ENCODE measurements at places on chromosomes 1 and 21.

DNA sequence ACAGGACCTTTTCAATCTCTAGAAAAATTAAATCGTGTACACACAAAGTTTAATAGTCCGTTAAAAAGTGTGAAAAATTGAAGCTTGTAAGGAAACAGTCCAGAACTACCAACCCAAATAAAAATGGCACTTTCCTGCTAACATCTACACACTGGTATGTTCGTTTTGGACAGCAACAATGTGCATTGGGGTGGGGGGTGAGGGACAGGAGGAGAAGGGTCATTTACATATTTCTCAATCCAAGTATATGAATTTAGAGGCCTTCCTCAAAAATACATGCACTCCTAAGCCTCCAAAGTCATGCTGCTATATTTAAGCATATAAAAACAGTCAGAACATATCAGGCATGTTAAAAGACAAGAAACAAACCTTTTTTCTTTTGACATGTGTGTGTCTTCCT lies 2.5 kb downstream of the PPP1R15B start:
- no peak for DNase-seq

DNA sequence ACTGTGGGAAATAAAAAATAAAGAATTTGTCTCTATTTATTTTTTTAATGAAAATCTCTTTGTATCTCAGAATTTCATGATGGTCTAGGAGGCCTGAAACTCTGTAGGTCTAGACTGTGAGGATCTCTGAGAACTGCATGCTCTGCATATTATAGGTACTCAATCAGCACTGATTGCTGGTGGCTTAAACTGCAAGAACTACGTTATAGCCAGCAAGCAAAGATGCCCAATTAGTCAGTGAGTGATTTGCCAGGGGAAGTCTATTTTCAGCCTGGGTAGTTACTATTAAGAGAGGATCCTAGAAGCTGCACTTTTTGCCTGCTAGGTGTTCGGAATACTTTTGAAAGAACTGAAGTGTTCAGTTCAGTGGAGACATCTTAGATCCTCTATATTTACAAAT lies 87.4 kb downstream of the GPR52 start:
- no peak for DNase-seq

DNA sequence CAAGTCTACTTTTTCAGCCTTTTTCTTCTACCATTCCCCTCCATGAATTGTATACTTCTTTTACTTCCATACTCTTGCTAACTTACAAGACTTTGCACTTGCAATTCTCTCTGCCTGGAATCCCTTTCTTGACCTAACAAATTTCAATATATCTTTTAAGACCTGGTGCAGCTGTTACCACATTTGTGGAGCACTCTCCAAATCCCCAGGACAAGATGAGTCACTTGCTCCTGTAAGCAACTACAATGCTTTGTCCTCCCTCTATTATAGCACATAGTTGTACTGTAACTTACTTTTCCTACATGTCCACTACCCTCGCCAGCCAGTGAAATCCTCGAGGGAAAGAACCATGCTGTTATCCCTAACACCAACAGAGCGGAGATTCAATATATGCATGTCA lies 43.1 kb downstream of the WARS2 start:
- no peak for DNase-seq

- no peak for DNase-seq
These were observed 496.4 kb downstream of the SETD4 start for GRCh38 chr21:35563885-35564451.

DNA sequence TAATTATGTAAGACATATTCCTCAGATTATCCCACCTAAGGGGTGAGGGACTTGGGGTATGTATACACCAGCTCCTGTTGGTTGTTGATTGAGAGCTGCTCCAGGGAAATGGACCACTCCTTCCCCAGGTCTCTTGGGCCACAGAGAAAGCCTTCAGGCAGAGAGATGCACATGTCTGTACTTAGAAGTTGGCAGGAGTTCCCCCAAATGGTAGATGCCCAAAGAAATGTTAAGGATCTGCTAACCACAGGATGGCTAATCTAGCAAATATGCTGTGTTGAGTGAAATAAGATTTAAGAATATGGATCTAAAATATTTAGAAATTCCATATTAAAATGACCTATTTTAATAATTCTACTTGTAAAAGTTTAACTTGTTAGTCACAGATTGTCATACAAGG lies 100.8 kb upstream of the DNAH14 start:
- no peak for DNase-seq

DNA sequence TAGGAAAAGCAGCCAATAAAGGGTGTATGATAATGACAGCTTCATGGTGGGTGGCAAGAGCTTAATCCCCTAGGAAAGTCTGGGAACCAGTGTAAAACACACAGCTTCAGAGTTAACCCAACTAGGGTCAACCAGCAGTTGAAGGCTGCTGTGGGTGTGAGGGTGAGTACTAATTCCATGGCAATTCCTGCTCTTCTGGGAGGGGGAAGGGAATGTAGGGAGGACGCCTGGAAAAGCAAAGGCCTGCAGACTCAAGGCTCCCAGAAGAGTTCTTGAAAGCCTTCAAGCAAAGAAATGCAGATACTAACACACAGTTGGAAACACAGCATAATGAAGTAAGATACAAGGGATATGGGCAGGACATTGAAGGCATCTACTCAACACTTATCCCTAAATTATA lies 28.1 kb downstream of the TTLL7 start:
- no peak for DNase-seq

DNA sequence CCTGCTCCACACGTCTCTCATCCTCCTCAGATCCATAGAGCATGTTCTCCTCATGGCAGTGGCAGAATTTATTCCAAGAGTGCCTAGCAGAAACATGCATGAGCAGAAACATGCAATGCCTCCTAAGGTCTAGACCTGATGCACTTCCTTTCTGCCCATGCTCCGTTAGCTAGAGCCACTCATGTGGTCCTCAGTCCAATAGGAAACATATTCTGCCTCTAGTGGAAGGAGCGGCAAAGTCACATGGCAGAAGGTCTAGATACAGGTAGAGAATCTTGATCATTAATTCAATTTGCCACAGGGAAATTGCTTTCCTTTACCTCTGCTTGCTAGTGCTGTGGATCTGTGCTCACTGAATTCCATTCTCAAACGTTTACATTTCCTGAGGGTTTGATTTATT lies 130.4 kb downstream of the KIF26B start:
- DNase-seq: no peak

GRCh38 chr1:104780470-104781078 lies 1030.9 kb downstream of the AMY1C start:
- DNase-seq: no peak

DNA sequence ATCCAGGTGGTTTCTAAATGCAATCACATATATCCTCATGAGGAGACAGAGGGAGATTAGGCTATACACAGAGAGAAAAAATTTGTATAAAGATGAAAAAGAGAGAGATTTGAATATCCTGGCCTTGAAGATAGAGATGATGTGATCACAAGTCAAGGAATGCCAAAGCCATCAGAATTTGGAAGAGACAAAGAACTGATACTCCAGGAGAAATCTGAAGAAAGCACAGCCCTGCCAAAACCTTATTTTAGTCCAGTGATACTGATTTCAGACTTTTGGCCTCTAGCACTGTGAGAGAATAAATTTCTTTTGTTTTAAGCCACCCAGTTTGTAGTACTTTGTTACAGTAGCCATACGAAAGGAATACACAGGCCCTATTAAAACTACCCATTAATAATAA lies 33.4 kb downstream of the DOCK7 start:
- DNase-seq: no peak

DNA sequence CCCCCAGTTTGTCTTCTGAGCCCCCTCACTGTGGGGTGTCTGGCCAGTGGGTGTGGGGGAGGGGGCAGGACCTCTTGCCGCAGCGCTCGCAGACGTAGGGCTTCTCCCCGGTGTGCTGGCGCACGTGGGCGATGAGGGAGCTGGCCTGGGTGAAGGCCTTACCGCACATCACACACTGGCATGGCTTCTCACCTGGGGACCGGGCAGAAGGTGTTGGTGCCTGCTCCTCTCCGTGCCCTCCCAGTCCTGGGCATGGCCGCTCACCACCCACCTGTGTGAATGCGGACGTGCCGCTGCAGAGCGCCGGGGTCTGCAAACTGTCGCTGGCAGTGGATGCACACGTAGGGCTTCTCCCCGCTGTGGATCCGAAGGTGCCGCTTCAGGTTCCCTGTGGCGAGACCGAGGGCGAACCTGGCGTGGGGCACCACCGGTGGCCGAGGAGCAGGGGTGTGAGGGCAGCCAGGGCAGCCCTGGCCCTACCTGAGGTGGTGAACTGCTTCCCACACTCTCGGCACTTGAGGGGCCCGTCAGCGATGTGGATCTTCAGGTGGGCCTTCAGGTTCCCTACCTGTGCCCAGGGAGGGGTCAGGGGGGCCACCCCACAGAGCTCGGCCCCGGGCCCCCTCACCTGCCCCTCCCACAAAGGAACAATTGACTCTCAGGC lies 32.4 kb downstream of the ZBTB17 start:
- no peak for DNase-seq

- DNase-seq: no peak
These were observed 83.8 kb upstream of the HOOK1 start for GRCh38 chr1:59730759-59731478.

DNA sequence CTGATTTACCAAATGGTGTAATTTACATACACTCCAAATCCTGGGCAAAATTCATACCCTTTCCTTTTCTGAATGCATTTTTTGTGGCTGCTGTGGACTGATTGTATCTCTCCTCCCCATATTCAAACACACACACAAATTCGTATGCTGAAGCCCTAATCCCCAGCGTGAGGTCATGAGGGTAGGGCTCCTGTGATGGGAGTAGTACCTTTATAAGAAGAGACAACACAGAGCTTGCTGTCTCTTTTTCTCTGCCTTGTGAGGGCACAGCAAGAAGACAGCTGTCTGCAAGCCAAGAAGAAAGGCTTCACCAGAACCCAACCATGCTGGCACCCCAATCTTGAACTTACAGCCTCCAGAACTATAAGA lies 24.4 kb downstream of the DUSP10 start:
- DNase-seq: no peak

GRCh38 chr1:39655578-39656268 lies 16.2 kb downstream of the NT5C1A start:
- DNase-seq: no peak

DNA sequence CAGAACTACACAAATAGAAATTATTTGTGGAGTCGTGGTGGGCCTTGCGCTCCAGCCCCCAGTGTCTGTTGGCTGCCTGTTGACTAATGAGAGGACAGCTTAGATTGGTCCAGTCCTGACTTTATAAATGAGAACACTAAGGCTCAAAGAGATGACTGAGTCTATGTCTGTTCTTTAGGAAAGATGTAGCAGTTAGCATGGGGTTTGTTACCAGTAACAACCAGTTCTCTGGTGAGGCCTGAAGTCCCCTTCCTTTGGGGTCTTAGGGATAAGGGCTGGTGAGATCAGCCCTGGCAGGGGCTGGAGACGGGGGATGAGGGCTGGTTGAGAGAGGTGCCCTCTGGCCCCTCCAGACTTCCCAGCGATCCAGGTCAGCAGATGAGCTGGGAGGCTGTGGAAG lies 9.1 kb downstream of the TOR3A start:
- no peak for DNase-seq

- DNase-seq: no peak
These were observed 14.9 kb downstream of the NTPCR start for GRCh38 chr1:232965124-232965911.

DNA sequence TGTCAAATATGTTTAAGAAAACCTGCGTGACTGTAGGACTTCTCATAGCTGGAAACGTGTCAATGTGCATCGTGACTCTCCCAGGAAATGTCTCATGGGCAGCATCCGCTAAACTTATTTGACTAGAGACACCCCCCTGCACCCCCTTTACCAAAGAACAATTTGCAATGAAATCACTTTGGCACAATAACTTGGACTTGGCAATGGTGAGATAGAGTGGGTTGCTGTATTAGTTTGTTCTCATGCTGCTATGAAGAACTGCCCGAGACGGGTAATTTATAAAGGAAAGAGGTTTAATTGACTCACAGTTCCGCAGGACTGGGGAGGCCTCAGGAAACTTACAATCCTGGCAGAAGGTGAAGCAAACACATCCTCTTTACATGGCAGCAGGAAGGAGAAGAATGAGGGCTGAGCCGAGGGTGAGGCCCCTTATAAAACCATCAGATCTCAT lies 13.8 kb downstream of the CLDN14 start:
- DNase-seq: no peak

DNA sequence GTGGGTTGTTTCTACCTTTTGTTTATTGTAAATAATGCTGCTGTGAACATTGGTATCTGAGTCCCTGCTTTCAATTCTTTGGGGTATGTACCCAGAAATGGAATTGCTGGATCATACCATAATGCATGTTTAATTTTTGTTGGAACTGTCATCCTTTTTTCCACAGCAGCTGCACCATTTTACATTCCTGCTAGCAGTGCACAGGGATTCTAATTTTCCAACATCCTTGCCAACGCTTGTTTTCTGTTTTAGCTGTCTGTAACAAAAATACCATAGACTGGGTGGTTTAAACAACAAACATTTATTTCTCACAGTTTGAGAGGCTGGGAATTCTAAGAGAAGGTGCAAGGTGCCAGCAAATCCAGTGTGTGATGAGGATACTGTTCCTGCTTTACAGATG lies 65.1 kb downstream of the RAVER2 start:
- no peak for DNase-seq

- DNase-seq: no peak
These were observed 61.6 kb upstream of the ATP5PO start for GRCh38 chr21:33977017-33977720.

DNA sequence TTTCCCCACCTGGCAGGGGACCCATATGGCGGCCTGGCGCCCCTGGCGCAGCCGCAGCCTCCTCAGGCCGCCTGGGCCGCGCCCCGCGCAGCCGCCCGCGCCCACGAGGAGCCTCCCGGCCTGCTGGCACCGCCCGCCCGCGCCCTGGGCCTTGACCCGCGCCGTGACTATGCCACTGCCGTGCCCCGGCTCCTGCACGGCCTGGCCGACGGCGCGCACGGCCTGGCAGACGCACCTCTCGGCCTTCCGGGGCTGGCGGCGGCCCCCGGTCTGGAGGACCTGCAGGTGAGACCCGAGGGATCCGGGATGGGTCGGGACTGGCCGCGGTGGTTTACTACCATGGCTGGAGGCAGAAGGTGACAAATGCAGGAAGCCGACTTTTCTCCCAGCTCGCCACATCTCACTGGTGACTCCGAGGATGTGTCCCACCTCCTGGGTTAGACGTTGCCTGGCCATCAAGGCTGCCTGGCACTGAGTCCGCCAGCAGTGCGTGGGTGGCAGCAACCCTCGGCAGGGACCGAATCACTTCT lies 1.1 kb downstream of the TFAP2E start:
- no peak for DNase-seq

GRCh38 chr1:180590889-180591288 lies 32.1 kb downstream of the OVAAL start:
- no peak for DNase-seq

GRCh38 chr21:38790961-38791360 lies 14.8 kb upstream of the ETS2 start:
- no peak for DNase-seq

GRCh38 chr1:27444632-27445031 lies 45.3 kb downstream of the WASF2 start:
- no peak for DNase-seq

GRCh38 chr1:12566484-12567287 lies 51.3 kb downstream of the DHRS3 start:
- no peak for DNase-seq
